ENCODE measurements at places on chromosomes 11 and 22.

- DNase-seq: no peak
These were observed 111.8 kb downstream of the CTTN start for GRCh38 chr11:70510106-70510505.

DNA sequence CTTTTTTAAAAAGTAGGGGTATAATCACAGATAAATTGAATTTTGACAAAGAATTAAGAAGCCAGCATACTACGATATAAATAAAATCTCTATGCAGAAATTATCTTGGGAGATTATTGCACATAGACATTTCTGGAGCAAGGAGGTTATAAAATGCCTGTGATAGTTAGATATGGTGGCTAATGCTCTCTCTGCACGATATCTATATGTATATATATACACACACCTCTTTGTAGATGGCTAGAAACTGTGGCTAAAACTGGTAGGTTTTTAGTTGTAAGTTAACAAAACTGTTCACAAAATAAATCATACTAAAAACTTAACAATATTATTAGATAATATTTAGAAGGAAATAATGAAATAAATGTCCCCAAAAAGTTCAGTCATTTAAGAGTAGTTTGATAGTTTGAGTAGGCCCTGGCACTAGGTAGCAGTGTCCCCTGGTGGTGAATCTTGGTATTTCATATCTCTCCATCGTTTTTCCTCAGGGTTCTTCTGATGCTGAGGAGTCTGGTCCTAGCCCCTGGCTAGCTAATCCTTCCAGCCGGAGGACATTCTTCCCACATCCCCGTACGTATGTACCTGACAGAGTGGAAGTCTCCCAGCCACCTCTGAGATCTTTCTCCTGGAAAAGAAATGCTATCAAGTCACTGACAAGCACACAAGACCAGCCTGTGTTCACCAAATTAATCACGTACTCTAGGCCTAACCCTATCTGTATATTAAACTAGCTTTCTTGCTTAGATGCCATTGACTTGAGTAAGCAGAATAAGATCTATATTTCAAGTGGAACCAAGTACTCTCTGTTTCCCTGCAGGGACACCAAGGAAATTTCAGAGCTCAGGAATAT is 32.2 kb downstream of the ART5 start:
- DNase-seq: no peak

- no peak for DNase-seq
These were observed 974.6 kb upstream of the RAG2 start for GRCh38 chr11:37572491-37573171.

- DNase-seq: peak; percentile 63
These were observed at the start of gene TRPC6 for GRCh38 chr11:101583251-101584128. Gene TRPC6, minus strand, starts transcription at chr11:101584007. Its CDS starts 504 bp downstream, at chr11:101583503.

- no peak for DNase-seq
These were observed 787.4 kb downstream of the TBC1D22A start for GRCh38 chr22:47549741-47550340.

- DNase-seq: no peak
These were observed 38.2 kb upstream of the FSHB start for GRCh38 chr11:30192620-30193019.

GRCh38 chr11:100941033-100941432 is 188.6 kb downstream of the PGR start:
- no peak for DNase-seq

DNA sequence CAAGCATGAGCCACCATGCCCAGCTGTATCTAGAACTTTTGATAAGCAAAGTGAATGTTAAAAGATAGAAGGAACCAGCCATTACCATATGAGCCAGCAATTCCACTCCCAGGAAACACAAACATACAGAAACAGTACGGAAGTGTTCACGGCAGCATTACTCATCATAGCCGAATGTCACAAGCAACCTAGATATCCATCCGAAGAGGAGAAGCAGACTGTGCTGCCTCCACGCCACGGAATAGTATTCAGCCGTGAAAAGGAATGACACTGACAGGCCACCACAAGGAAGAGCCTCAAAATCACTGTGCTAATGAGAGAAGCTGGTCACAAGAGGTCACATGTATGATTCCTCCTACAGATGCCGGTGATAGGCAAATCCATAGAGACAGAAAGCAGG is 17.6 kb upstream of the MGAT3 start:
- no peak for DNase-seq

DNA sequence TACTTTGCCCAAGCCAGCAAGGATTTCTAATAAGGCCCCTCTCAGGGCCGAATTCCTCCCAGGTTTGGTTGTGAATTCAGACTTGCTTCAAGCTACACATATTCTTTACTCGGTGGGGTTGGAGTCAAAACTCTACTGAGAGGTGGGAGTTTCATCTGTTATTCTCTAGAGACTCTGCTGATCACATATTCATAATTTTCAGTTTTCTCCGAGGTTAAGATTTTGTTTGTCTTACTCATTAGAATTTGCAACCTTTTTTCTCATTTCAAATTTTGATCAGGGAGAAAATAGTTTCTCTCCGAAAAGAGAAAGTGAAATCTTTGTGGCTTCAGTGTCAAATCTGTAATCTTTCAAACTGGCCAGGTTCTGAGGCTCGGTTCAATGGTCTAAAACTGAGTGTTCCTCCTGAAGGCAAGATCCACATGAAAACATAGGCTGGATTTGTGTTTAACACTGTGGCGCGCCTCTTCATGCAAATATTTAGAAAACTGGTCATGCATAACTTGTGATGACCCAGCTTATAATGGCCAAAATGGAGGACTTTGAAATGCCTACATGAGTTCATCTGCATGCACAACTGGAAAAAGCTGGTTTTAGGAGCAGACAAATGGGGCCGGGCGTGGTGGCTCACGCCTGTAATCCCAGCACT is 21.5 kb upstream of the GSTP1 start:
- no peak for DNase-seq

All from right forelimb (tissue), 1 donor.